Stimulated activated CD4-positive, alpha-beta T cell treated with anti-CD3 and anti-CD28 coated beads, Interleukin-4, amount 100 ng/mL, for 4 hours (primary cell): ENCODE measurements at places on chromosomes 13 and 19.

DNA sequence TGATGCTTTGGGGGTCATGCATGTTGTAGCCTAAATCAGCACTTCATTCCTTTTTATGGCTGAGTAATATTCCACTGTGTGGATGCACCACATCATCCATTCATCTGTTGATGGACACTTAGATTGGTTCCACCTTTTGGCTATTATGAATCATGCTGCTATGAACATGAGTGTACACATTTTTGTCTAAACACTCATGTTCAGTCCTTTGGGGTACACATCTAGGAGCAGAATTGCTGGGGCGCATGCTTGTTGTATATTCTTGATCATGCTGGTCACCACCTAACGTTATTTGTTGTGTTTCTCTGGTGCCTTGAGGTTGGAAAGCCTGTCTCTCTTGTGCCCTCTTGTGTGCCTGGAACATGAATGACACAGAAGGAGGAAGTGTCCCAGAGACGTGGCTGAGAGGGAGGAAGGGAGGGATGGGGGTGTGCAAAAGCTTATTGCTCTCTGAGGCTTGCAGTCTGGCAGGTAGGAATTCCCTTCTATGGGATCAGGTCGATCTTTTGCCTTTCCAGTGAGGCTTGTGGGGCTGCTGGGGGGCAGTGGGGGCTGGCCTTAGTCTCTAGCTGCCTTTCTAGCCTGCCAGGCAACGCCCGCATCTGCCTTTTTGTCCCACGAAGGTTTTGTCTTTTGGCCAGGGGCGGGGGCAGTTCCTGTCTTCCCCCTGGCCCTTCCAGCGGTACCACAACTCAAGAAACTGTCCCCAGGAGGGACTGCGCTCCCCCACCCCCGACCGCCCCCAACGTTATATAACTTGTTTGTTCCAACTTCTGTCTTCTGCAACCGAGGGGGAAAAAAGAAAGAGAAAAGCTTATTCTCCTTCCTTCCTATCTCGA, 7.6 kb downstream of the KLHL26 start:
- no peak for DNase-seq

GRCh38 chr13:71240911-71241310, 626.1 kb downstream of the DACH1 start:
- no peak for DNase-seq

DNA sequence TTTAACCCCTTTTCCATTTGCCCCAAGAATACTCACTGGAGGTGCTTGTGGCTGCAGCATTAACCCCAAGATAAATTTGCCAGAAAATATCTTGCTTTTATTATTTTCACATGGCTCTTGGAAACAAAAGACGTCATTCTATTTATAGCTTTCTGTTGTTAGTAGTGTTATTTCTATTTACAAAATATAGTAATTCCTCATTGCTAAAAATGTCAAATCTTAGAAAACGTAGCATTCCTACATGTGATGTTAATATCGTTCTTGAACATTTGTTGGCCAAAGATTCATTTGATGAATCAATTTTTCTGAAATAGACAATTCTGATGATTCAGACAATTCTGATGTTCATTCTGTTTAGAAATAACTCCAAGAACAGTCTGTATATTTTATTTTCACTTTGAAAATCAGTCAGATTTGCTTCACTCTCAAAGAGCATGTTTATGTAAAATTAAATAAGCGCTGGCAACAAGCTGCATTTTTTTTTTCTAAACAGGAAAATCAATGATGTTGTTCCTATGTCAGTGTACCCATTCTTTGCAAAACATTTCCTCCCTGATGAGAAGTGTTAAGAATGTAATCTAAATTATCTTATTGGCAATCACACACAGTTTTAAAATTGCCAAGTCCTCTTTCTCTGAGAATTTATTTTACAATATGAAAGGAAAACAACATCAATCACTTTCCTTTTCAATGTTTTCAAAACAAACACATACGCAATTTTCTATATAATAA, 334.0 kb downstream of the KCTD12 start:
- DNase-seq, result no peak

- no peak for DNase-seq
Measured at GRCh38 chr19:19566306-19566705, 28.2 kb downstream of the CILP2 start.
